ENCODE measurements at places on chromosomes 7 and 10. TPM values are rescaled to one million over a fixed set of nuclear protein-coding genes. Genes with fewer than 3 reads are reported as not detected.
A peak's percentile ranks its signal among the peaks of the same experiment; 100 is the strongest.

The CAMK2B gene
- total RNA-seq, result 2.5 TPM

The VWA2 gene
- total RNA-seq, result not detected

The SMKR1 gene
- total RNA-seq, result not detected

The LEP gene
- total RNA-seq, result 0.22 TPM

DNA sequence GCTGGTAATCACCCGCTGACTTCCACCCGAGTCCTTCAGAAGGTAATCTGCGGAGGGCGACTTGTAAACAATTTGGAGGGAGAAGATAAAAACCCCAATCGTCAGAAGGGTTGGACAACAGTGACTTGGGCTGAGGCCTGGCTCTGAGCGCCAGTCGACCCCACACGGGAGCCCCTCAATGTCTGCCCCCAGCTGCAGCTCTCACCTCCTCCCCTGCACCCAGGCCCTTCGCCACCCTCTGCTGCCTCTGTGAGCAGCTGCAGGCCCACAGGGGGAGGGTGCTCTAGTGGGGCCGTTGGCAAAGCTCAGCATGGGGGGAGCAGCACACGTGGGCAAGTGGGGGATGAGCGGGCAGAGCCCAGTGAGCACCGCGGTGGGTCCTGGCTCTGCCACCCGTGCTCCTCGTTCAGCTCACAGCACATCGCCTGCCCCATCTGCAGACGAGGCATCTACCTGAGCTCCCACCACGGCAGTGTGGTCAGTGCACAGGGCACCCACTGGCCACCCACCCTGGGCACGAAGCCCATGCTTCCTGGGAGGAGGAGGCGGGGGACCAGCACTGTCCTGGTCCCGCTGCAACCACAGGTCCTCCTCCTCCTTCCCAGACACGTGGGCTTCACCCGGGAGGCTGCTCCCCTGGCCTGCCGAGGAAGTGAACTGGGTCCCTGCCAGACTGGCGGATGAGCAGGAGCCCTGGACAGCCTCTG lies 280.5 kb downstream of the ELFN1 start:
- DNase-seq, result no peak
- H3K27ac ChIP-seq, result no peak overlapping the region

GRCh38 chr10:130189608-130190054 lies 53.4 kb downstream of the GLRX3 start:
- H3K27ac ChIP-seq, result no peak overlapping the region
- no peak overlapping the region for H3K4me3 ChIP-seq
- DNase-seq, result no peak

GRCh38 chr10:78535716-78536218 lies 502.1 kb downstream of the RPS24 start:
- no peak overlapping the region for H3K27ac ChIP-seq
- no peak overlapping the region for H3K4me3 ChIP-seq
- H3K27me3 ChIP-seq, result no peaks in the 10 kb centered on the region
- DNase-seq, result no peak
- H3K36me3 ChIP-seq, result no peaks in the 10 kb centered on the region

DNA sequence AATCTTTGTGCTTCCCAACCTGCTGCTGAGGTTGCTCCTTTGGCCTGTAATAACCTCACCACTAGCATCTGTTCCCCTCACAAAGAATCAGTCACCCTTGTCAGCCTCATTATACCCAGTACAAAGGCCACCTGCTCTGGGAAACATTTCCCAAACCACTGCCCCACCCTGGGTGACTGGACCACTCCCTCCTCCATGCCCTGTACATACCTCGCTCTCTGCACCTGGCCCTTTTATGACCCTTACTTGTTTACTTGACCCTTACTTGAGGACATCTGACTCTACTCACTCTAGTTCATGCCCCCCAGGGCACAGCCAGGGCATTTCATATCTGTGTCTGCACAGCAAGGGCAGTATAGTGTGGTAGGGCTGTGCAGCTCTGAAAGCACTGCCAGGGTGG lies 21.4 kb upstream of the AOC1 start:
- H3K4me1 ChIP-seq, result no peaks in the 10 kb centered on the region
- DNase-seq, result no peak
- no peaks in the 10 kb centered on the region for H3K36me3 ChIP-seq
- no peaks in the 10 kb centered on the region for H3K27me3 ChIP-seq
- no peak overlapping the region for H3K27ac ChIP-seq

DNA sequence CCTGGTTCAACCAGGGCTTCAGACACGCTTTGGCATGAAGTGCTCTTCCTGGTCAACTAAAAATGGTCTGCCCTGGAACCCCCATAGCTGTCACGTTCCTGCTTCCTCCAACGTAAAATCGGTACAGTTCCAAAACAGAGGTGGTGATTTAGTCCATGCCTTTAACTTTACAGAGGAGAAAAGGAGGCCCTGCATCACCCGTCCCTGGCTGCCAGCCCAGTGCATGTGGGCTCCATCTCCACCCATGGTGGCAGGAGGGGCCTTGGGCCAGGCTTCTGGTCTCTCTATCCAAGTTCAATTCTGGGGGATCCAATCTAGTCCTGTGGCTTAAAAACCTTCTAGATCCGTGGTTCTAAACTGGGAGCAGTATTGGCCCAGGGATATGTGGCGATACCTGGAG lies 18.7 kb downstream of the ECHDC3 start:
- peak; percentile 28 for DNase-seq
- no peak overlapping the region for H3K4me3 ChIP-seq
- no peaks in the 10 kb centered on the region for H3K36me3 ChIP-seq
- no peak overlapping the region for H3K27ac ChIP-seq
- no peaks in the 10 kb centered on the region for H3K27me3 ChIP-seq

DNA sequence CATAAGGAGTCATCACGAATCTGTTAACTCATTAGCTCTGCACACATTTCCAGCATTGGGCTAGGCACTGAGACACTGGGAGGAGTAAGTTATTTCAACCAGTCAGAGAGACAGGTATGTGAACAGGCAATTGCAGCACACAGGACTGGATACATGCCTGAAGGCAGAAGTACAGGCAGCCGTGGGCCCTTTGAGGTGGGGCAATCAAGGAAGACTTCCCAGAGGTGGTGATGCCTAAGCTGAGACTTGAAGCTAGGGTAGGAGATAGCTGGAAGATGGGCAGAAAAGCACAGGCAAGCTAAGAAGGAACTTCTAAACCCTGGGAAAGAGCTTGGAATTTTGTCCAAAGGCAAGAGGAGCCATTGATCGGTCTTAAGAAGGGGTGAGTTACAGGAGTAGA lies 249.7 kb downstream of the EMX2 start:
- no peak for DNase-seq
- no peaks in the 10 kb centered on the region for H3K4me1 ChIP-seq
- no peak overlapping the region for H3K4me3 ChIP-seq
- peaks cover 30% of the 10 kb centered on the region for H3K27me3 ChIP-seq

GRCh38 chr10:22657024-22657423 lies 57.4 kb downstream of the PIP4K2A start:
- peaks cover 34% of the 10 kb centered on the region for H3K4me1 ChIP-seq
- peak overlapping the region; percentile 81 for H3K27ac ChIP-seq
- no peaks in the 10 kb centered on the region for H3K36me3 ChIP-seq

GRCh38 chr7:129742256-129742655 lies 130.7 kb downstream of the NRF1 start:
- H3K27me3 ChIP-seq, result no peaks in the 10 kb centered on the region
- no peak for DNase-seq
- no peak overlapping the region for H3K4me3 ChIP-seq

DNA sequence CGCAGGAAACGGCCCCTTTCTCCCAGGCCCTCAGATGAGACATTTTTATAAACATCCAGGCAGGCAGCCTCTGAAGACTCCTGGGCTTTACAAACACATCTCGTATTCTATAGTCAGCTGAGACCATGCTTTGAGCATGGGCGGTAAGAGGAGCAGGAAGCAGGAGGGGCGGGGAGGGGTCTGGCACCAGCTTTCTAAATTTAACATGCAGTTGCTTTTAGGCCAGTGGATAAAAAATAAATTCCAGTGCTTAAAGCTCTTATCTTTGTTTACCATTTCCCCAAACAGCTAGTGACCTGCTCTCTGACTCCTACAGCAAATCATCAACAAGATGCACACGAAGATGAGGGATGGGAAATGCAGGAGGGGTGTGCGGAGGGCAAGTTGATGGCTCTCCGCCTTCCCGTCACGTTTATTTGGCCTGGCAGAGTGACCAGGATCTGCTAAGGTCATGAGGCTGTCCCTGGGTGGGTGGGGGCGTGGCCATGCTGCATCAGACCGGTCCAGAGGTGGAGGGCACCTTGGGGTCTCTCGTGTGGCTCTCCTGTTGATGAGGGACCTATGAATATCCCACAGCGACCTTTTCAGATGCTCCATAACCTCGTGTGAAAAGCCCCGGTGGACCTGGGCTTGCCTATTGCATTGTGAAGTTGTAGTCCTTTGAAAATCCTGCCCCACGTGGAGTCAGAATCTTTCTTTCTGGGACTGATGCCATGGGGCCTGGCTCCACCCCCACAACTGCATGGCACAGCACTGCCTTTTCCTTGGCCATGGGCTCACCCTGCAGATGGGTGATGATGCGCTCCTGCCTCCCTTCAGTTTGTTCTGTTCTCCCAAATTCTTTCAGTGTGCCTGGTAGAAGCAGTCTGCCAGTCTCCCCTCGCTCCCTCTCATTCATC lies 67.5 kb downstream of the PARP12 start:
- peak; percentile 75 for DNase-seq
- no peaks in the 10 kb centered on the region for H3K36me3 ChIP-seq
- H3K27me3 ChIP-seq, result no peaks in the 10 kb centered on the region
- H3K27ac ChIP-seq, result no peak overlapping the region
- H3K4me3 ChIP-seq, result no peak overlapping the region

DNA sequence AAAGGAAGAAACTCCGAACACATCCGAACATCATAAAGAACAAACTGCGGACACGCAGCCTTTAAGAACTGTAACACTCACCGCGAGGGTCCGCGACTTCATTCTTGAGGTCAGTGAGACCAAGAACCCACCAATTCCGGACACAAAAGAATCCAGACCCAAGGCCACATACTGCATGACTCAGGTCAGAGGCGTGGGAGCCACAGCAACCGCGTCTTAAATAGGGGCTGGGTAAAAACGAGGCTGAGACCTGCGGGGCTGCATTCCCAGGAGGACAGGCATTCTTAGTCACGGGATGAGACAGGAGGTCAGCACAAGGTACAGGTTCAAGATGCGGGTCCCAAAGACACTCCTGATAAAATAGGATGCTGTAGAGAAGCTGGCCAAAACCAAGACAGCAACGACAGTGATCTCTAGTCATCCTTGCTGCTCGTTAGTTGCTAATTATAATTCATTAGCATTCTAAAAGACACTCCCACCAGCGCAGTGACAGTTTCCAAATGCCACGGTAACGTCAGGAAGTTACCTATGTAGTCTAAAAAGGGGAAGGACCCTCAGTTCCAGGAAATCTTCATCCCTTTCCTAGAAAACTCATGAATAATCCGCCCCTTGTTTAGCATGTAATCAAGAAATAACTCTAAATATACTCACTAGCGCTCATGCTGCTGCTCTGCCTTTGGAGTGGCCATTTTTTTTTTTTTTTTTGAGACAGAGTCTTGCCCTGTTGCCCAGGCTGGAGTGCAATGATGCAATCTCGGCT lies 19.3 kb downstream of the AP5Z1 start:
- DNase-seq, result no peak
- no peaks in the 10 kb centered on the region for H3K36me3 ChIP-seq
- no peak overlapping the region for H3K4me3 ChIP-seq
- H3K27ac ChIP-seq, result no peak overlapping the region
- H3K27me3 ChIP-seq, result no peaks in the 10 kb centered on the region

GRCh38 chr10:89870936-89871335 lies 169.5 kb downstream of the KIF20B start:
- DNase-seq, result no peak
- H3K27me3 ChIP-seq, result no peaks in the 10 kb centered on the region
- no peak overlapping the region for H3K27ac ChIP-seq
- no peak overlapping the region for H3K4me3 ChIP-seq

GRCh38 chr10:9823268-9823930 lies 1194.3 kb upstream of the CELF2 start:
- H3K27ac ChIP-seq, result no peak overlapping the region
- no peak overlapping the region for H3K4me3 ChIP-seq
- DNase-seq, result peak; percentile 11
- no peaks in the 10 kb centered on the region for H3K27me3 ChIP-seq
- H3K4me1 ChIP-seq, result no peaks in the 10 kb centered on the region

GRCh38 chr10:5951167-5951711 lies 26.1 kb downstream of the IL15RA start:
- no peak overlapping the region for H3K4me3 ChIP-seq
- H3K36me3 ChIP-seq, result no peaks in the 10 kb centered on the region
- no peaks in the 10 kb centered on the region for H3K27me3 ChIP-seq
- peak; percentile 53 for DNase-seq
- H3K27ac ChIP-seq, result peak overlapping the region; percentile 27
- H3K4me1 ChIP-seq, result peaks cover 16% of the 10 kb centered on the region

GRCh38 chr7:21920936-21921335 lies 24.8 kb downstream of the CDCA7L start:
- H3K27ac ChIP-seq, result no peak overlapping the region
- H3K36me3 ChIP-seq, result no peaks in the 10 kb centered on the region
- no peak for DNase-seq
- H3K4me3 ChIP-seq, result no peak overlapping the region
- H3K4me1 ChIP-seq, result no peaks in the 10 kb centered on the region

DNA sequence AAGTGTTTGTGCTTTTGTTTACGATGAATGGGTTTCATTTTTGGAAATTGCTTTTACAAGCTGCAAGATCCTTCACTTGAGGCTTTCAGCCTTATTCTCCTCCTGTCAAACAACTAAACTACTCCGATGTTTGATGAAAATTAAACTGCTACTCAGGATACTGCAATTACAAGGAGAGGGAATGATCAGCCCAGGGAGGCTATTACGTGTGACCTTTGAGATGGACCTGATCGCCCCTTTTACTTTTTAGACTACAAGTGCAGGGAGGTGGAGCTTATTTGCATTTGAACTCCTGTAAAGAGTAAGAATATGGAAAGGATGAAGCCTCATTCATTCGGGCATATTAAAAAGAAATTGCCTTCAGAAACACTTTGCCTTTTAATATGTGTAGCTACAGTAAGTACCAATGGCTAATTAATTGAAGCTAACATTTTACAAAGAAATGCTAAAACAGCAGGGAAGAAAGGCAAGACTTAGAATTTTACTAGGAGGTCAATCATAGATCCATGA lies 219.1 kb downstream of the PHTF2 start:
- H3K27ac ChIP-seq, result no peak overlapping the region
- H3K4me1 ChIP-seq, result peaks cover 25% of the 10 kb centered on the region
- H3K27me3 ChIP-seq, result no peaks in the 10 kb centered on the region
- no peaks in the 10 kb centered on the region for H3K36me3 ChIP-seq
- no peak for DNase-seq

- no peak for DNase-seq
- H3K36me3 ChIP-seq, result no peaks in the 10 kb centered on the region
- no peaks in the 10 kb centered on the region for H3K4me1 ChIP-seq
- H3K4me3 ChIP-seq, result no peak overlapping the region
- no peak overlapping the region for H3K27ac ChIP-seq
Measured at GRCh38 chr7:132206594-132206993, 369.7 kb downstream of the PLXNA4 start.

- H3K36me3 ChIP-seq, result no peaks in the 10 kb centered on the region
- DNase-seq, result no peak
- no peaks in the 10 kb centered on the region for H3K4me1 ChIP-seq
- H3K4me3 ChIP-seq, result no peak overlapping the region
- no peaks in the 10 kb centered on the region for H3K27me3 ChIP-seq
Measured at GRCh38 chr7:40244226-40244625, 109.4 kb downstream of the SUGCT start.

- no peak overlapping the region for H3K4me3 ChIP-seq
- no peak overlapping the region for H3K27ac ChIP-seq
- DNase-seq, result no peak
- H3K27me3 ChIP-seq, result no peaks in the 10 kb centered on the region
Measured at GRCh38 chr7:151615784-151616183, 96.1 kb upstream of the RHEB start.
